HFFc6 (cell line): ENCODE measurements at places on chromosomes 2 and 18. TPM values are rescaled to one million over a fixed set of nuclear protein-coding genes. Genes with fewer than 3 reads are reported as not detected.

DNA sequence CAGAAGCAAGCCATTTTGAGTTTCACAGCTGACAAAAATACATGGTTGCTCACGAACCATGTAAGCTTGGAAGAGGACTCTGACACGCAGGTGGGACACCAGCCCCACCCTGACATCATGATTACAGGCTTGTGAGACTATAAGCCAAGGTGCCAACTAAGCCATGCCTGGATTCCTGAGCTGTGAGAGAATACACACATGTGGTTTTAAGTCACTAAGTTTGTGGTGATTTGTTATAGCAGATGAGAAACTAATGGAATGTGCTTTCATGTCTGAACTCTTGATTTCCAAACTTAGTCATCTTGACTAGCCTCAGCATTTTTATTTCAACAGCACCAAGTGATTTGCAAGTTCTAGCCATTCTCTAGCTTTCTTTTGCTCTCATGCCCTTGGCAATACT lies 676.1 kb upstream of the CELF4 start:
- no peaks in the 10 kb centered on the region for H3K4me1 ChIP-seq
- no peaks in the 10 kb centered on the region for H3K36me3 ChIP-seq
- H3K4me3 ChIP-seq: no peak overlapping the region
- H3K27ac ChIP-seq: no peak overlapping the region

GRCh38 chr18:662197-662596 lies 4.7 kb downstream of the TYMS start:
- H3K27me3 ChIP-seq: no peaks in the 10 kb centered on the region; the same call in 1 of the 2 replicates
- H3K36me3 ChIP-seq: peaks cover 47% of the 10 kb centered on the region
- H3K27ac ChIP-seq: no peak overlapping the region
- H3K4me1 ChIP-seq: peaks cover 17% of the 10 kb centered on the region
- no peak overlapping the region for H3K4me3 ChIP-seq

- no peak overlapping the region for H3K27ac ChIP-seq
- H3K36me3 ChIP-seq: no peaks in the 10 kb centered on the region
- DNase-seq: peak; percentile 64
- H3K4me3 ChIP-seq: no peak overlapping the region
- H3K27me3 ChIP-seq: no peaks in the 10 kb centered on the region; the same call in 1 of the 2 replicates
- peaks cover 11% of the 10 kb centered on the region for H3K4me1 ChIP-seq
These were observed 17.2 kb downstream of the IFIH1 start for GRCh38 chr2:162301151-162301804.

NYAP2 gene
- not detected in 3 replicates for total RNA-seq

DNA sequence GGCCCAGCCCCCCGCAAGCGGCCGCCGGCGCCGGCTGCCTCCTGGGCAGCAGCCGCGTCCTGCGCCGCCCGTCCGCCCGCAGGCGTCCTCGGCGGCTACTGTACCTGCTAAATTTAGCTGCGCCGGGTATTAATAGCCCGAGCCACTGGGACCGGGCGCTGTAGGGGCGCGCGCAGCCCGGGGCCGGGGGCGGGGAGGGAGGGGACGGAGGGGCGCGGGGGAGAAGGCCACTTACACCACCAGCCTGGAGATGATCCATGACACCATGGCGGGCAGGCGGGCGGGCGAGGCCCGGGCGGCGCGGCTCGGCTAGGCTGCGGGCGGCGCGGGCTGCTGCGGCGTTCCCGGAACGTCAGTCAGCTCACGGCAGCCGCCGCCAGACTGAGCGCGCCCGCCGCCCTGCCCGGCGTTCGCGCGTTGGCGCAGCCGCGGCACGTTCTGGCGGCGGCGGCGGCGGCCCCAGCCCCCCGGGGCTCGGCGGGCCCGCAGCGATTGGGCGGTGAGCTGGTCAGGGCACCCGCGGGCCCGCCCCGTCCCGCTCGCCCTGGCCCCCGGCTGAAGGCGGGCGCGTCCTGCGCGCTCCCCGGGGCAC lies at the start of gene REEP1:
Gene REEP1 (minus strand): TSS at position 383 of the 592 bp plus-strand sequence. CDS start 116 bp downstream, at position 267.
- H3K27ac ChIP-seq: no peak within 1 kb of the TSS
- H3K27me3 ChIP-seq: peaks cover 59% of the 10 kb centered on the region
- peak within 1 kb of the TSS; percentile 62 for H3K4me3 ChIP-seq
- no peaks in the 10 kb centered on the region; the same call in 1 of the 2 replicates for H3K36me3 ChIP-seq
- H3K4me1 ChIP-seq: no peaks in the 10 kb centered on the region
- no peak for DNase-seq

DNA sequence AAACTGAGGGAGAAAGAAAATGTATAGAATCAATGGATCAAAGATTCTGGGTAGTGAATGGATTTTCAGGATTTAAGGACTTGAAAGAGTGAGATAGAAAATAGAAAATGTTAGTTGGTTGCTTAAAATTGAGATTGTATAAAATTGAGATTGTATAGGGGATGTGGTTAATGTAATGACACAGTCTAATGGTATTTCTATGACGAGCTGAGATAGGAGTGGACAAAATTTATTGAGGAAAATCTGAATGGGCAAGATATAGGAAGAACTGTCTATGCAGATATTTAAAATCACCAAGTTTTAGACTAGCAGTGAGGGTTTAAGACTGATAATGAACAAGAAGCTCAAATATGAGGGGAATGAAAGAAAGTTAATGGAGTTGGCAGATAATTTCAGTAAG lies 406.6 kb downstream of the NYAP2 start:
- no peaks in the 10 kb centered on the region for H3K27me3 ChIP-seq
- DNase-seq: no peak
- no peaks in the 10 kb centered on the region for H3K4me1 ChIP-seq
- H3K27ac ChIP-seq: no peak overlapping the region

- H3K4me1 ChIP-seq: peaks cover 8% of the 10 kb centered on the region; the same call in 1 of the 2 replicates
- H3K36me3 ChIP-seq: no peaks in the 10 kb centered on the region
- no peak overlapping the region for H3K4me3 ChIP-seq
These were observed 244.9 kb downstream of the LOXHD1 start for GRCh38 chr18:46411867-46412690.
